NCI-H187 treated with DMSO at 0.1 percent for 48 hours (cell line): ENCODE measurements at places on chromosomes 7 and 10.

GRCh38 chr10:48526011-48526821 lies 78.7 kb downstream of the ARHGAP22 start:
- DNase-seq: no peak

- no peak for DNase-seq
Measured at GRCh38 chr7:15525652-15526263, 36.1 kb downstream of the AGMO start.

DNA sequence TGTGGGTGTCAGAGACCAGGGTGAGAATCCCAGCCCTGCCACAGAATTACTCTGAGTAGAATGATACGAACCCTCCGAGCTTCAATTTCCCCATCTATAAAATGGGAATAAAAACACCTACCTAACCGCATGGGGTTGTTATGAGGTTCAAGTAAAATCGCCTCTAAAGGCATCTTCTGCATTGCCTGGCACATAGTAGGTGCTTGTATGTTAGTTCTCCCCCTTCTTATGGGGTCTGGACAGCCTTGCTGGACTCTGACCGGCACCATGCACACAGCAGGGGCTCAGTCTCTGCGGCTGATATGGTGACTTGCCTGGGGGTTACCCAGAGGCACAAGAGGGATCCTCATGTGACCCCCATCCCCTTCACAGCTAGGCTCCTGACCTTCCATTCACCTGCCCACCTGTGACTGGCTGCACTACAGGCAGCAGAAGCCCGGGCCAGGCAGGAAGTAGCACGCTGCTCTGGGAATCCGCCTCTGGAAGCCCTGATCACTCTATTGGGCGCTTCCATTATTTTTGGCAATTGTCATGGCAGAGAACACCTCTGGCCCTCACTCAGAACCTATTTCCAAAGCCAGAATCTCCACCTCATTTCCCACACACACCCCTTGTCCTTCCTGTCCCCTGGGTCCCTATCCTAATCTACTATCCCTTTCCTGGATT lies 6.0 kb downstream of the SH3PXD2A start:
- DNase-seq: no peak

DNA sequence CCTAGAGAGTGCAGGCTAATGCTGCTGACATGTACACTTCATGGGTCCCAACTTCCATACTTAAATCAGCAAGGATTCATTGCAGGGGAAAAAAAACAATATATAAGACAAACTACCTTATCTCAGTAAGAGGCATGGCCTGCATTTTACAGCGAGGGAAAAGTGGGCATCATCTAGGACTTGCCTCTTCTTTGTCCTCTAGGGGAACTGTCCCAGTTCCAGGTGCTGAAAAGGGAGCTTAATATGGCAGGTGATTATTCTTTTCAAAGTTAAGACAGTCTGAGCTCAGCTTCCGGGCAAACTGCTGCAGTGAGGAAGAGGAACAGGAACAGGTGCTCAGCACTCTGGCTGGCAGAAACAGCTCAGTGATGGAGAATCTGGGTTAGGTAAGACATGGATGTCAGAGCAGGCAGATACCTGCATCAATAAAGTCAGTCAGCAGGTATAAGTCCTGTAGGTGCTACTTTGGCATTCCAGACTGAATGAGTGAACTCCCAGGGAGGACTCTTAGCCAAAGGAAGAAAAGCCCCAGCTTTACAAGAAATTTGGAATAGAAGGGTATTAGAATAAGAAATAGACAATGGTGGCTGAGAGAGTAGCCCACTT lies 147.2 kb downstream of the TMEM178B start:
- no peak for DNase-seq

DNA sequence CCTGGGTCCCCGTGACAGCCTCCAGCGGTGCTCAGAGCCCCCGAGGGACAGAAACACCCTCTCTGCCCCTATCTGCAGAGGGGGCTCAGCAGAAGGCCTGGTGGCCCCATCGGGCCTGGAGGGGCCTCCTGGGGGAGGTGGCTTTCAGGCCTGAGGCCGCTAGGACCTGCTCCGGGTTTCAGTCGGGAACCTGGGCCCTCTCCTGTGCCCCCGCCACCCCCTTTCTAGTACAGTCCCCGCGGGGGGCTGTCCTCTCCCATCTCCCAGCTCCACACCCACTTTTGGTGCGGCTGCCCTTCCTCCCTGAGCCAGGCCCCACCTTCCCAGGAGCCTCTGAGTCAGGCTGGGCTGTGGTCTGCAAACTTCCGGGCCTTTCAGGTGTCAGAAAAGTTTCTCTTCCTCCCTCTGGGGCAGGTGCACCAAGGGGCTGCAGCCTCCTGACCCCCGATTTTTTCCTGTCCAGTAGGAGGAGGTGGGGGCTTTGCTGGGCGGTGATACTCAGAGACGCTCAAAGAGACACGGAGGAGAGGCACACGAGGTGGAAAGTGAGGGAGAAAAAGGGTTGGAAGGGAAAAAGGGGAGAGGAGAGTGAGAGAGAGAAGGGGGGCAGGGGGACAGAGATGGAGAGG lies 692 bp downstream of the CARD11 start:
- DNase-seq: no peak

GRCh38 chr7:138876326-138876725 lies 78.3 kb upstream of the ATP6V0A4 start:
- no peak for DNase-seq

GRCh38 chr7:57423768-57424167 lies 26.2 kb upstream of the ZNF716 start:
- DNase-seq: no peak

- no peak for DNase-seq
Measured at GRCh38 chr10:119227825-119228224, 20.5 kb downstream of the GRK5 start.

- DNase-seq: no peak
Measured at GRCh38 chr7:73342645-73343044, 14.7 kb downstream of the FKBP6 start.

DNA sequence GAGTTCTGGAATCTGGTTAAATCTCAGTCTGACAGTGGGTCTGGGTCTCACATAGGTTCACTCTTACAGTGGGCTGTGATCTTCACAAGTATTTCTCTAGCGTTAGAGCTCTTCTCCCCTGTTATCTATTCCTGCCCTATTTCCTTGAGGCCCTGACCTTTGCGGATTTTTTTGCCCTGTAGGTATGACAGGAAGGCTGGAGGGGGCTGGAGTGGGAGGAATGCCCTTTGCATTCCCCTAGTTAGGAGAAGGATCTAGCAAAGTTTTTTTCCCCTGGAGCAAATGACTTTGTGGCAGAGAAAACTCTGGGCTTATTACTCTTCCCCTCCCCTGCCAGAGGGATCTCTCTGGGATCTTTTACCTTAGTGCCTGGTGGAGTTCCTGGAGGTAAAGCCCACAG lies 49.2 kb downstream of the GALNT11 start:
- DNase-seq: no peak

GRCh38 chr10:70302292-70302691 lies 18.5 kb upstream of the NPFFR1 start:
- no peak for DNase-seq

DNA sequence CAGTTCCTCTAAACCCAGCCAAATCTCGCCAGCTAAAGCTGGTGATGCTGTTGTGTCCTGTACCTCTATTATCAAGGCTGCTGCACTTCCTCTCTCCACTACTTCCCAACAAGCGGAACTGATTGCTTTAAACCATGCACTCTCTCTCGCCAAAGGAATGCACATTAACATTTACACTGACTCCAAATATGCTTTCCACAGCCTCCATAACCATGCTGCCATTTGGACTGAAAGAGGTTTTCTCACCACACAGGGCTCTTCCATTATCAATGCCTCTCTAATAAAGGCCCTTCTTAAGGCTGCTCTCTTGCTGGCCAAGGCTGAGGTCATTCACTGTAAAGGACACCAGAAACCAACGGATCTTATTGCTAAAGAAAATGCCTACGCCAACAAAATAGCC lies 11.4 kb upstream of the LRRC61 start:
- DNase-seq: no peak

DNA sequence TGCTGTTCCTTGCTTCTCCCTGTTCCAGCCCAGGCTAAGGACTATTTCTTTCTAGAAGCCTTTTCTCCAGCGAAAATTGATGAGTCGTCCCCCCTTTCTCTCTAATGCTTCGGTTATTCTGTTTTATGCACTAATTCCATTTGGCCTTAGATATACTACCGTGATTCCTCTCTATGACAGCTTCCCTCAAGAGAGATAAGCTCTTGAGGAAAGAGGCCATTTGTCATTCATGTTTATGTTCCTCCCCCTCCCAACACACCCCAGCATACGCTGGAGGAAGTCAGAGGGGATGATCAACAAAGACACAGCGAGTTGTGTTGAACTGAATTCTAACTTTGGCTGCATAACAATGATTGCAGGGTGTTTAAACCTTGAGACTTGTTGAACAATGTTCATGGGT lies 198.8 kb downstream of the BMPER start:
- DNase-seq: no peak

DNA sequence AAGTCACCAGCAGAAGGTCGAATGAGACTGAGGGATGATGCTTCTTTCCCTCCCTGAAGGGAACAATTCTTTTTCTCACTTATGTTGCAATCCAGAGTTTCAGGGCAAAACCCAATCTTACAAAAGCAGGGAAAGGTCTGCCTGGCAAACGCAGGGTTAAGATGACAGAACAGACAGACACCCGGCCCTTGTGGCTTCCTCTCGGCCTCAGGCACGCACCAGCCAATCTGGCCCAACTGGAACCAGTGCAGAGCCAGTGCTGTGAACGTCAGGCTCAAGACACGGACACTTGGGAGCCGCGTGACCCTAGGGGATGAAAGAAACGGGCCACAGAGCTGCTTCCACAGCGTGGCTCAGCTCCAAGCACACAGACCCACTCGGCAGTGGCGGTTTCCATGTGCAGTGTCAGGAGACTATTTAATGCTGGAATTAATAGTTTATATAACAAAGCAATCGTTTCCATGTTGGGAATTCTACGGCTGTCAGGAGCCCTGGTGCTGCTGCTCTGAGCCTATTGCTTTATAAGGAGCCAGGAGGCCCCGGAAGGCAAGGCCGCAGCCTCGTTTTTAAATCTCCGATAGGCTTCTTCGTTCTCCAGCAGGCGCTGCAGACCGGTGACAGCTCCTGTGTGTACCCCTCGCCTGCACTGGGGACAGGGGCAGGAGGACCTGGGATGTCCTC lies 198.4 kb downstream of the DIP2C start:
- no peak for DNase-seq

GRCh38 chr7:98568891-98569290 lies 48.2 kb upstream of the NPTX2 start:
- no peak for DNase-seq

- no peak for DNase-seq
Measured at GRCh38 chr7:137935884-137936508, 65.9 kb downstream of the CREB3L2 start.

DNA sequence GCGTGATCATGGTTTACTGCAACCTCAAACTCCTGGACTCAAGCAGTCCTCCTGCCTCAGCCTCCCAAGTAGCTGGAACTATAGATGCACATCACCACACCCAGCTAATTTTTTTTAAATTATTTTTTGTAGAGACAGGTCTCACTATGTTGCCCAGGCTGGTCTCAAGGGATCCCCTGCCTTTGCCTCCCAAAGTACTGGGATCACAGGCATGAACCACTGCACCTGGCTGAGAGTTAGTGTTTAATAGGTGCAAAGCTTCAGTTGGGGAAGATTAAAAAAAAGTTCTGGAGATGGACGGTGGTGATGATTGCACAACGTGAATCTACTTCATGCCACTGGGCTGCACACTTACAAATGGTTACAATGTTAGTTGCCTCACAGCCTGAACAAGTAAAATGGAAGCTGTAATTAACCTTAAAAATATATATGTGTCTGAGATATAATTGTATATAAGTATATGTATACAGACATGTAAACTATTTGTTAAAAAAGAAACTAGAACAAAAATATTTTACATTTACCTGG lies 106.4 kb upstream of the ZNF438 start:
- no peak for DNase-seq

DNA sequence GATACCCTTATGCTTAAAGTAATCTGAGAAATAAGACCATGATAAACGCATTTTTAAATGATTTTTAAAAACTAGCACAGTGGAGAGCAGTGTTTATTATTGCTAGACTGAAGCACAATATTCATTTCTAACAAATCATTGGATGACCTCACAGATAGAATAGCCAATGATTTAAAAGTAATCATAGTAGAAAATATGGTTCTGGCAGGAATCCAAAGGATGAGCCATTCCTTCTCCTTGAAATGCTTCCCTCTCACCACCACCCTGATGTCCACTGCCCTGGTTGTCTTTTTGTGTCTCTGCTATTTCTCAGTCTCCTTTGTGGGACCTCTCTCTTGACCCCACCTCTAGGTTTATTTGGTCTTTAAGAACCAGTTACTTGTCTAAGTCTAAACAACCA lies 64.9 kb downstream of the PRKG1 start:
- DNase-seq: no peak

GRCh38 chr10:59585046-59585700 lies 124.5 kb downstream of the SLC16A9 start:
- DNase-seq: no peak
